NCI-H1694 treated with DMSO at 0.1 percent for 48 hours (cell line): ENCODE measurements at places on chromosomes 2 and 18.

GRCh38 chr2:44572196-44572900 lies 210.6 kb downstream of the CAMKMT start:
- DNase-seq = no peak

- no peak for DNase-seq
Measured at GRCh38 chr2:46545015-46545839, 65.9 kb downstream of the TMEM247 start.

GRCh38 chr2:207012461-207012860 lies 73.1 kb downstream of the CPO start:
- no peak for DNase-seq

GRCh38 chr2:74739733-74740241 lies 85.7 kb downstream of the SEMA4F start:
- no peak for DNase-seq

DNA sequence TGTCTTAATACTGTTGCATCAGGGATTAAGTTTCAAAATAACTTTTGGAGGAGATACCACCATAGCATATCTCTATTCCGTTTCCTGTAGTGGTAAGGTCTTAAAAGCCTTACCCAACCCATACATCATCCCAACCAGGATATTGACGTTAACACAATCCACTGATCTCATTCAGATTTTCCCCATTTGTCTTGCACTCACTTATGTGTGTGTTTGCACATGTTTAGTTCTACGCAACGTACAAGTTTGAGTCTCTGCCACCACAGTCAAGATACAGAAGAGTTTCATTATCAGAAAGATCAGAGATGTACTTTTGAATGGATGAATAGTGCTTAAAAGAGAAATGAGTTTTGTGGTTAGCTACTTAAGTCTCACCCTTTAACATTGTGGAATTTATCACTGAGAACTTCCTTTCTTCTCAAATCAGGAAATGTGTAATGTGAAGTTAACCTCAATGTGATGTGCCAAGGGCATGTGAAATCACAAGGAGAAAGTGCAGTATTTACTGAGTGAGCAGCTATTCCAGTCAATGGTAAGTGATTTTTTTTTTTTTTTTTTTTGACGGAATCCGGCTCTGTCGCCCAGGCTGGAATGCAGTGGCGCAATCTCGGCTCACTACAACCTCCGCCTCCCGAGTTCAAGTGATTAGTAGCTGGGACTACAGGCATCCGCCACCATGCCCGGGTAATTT lies 69.2 kb upstream of the EPHA4 start:
- DNase-seq = no peak

- DNase-seq = no peak
Measured at GRCh38 chr2:172173174-172173706, 70.5 kb upstream of the DLX2 start.

GRCh38 chr2:206004004-206004693 lies 81.8 kb downstream of the INO80D start:
- peak; percentile 5 for DNase-seq
